Left renal cortex interstitium (tissue), 4 donors: ENCODE measurements at places on chromosomes 6 and 20. TPM values are rescaled to one million over a fixed set of nuclear protein-coding genes. Genes with fewer than 3 reads are reported as not detected.

- DNase-seq, result no peak
These were observed 12.1 kb upstream of the MLN start for GRCh38 chr6:33815854-33816253.

- DNase-seq, result no peak
These were observed 158.1 kb upstream of the ZNF184 start for GRCh38 chr6:27630727-27631608.

DNA sequence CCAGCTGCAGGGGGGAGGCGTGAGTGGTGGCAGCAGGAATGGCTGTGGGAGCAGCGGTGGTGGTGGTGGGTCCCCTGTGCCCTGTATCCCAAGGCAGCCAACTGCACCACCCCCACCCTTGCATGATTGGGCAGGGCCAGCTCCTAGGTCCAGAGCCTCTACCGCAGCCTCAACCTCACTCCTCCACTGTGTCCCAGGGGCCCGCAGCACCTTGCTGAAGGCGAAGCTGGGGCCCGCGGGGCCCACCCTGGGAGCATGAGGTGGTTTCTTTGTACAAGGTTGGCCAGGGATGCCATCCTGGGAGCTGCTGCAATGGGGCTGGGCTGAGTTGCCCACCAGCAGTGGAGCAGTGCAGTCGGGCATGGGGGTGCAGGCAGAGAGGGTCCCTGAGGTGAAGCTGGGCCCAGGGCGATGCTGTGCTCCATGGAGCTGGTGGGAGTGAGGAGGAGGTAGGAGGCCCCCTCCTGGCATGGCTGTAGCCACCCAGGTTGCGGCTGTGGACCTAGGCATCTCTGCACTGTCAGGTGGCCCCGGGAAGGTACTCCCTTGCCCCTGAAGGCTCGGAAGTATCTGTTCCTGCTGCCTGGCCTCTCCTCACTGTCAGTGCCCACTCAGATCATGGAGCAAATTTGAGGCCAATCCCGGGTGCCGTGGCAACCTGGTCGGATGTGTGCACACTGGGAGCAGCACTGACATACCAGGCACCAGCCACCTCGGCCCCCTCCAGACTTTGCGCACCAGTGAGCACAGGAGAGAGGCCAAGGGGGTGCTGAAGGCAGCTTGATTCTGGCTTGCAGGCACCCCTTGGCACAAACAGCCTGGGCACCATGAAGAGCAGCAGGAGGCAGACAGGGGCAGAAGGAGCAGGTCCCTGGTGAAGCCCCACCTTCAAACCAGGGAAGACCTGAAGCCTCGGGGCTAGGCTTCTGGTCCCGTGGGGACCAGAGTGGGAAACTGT is 60.2 kb upstream of the L3MBTL3 start:
- no peak for DNase-seq

The SEMG1 gene
- polyA plus RNA-seq, result not detected
